Activated CD8-positive, alpha-beta memory T cell treated with anti-CD3 and anti-CD28 coated beads for 4 hours (primary cell): ENCODE measurements at places on chromosomes 5 and 9.
A peak's percentile ranks its signal among the peaks of the same experiment; 100 is the strongest.

DNA sequence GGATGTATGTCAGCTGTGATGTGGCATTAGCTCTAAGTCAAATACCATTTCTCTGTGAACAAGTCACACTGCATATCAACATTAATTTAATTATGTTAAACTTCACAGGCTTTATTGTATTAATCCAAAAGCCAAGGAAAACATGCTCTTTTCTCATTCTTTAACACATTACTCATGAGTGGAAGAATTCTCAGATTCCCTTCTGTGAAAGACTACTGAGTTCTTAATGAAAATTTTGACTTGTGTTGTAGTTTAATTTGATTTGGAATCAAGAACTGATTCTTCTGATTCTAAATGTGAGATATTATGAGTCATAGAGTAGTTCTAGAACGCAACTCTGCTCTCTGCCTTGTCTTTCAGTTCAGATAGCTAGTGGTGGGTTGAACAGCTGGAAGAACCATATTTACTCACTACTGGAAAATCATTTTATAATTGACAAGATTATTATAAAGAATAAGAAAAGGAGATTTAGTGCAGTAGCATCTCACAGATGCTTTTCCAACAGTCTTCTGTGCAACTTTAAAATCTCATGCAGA is 90.6 kb downstream of the VCAN start:
- no peak for DNase-seq

DNA sequence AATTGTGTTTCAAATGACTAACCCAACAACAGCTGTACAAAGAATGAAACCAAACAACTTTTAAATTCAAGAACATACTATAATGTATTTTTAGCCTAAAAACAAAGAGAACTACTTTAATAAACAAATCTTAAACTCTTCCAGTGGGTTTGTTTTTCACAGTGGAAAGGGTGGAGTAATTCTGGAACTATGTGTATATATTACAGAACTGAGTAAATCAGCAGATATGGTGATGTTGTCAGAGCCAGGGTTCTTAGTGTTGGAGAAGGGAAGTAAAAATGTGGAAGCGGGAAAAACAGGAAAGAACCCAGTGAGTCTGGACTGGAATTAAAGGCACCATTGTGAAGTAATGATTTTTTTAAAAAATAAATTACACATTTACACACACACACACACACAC is 144.9 kb downstream of the CDK5RAP2 start:
- DNase-seq: no peak

DNA sequence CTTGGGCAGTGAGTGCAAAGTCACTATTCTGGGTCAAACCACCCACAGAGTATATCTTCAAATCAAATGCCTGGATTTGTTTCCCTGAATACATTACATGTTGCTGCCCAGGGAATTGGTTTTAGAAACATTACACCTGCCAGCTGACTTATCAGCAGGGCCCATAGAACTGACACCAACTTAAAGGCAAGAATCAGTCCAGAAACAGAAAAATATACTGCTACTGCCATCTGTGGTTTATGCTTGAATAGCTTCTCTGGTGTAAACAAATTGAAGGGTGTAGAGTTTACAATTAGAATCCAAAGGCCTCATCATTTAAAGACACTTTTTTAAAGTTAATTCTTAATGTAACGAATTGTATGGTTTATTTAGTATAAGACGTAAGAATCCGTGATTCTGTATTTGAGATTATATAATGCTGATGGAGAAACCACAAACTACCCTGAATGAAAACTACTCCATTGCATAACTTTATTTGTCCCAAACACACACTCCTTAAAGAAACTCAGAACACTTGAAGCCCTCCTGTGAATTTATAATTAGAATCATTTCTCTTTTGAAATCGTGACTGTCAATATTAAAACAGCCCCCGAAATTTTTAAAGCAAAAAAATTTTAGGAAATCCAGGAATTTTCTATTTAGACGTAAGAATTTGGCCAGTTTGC is 6.2 kb downstream of the NR6A1 start:
- DNase-seq: no peak

GRCh38 chr9:126617823-126618165 is 4.1 kb downstream of the LMX1B start:
- no peak for DNase-seq

DNA sequence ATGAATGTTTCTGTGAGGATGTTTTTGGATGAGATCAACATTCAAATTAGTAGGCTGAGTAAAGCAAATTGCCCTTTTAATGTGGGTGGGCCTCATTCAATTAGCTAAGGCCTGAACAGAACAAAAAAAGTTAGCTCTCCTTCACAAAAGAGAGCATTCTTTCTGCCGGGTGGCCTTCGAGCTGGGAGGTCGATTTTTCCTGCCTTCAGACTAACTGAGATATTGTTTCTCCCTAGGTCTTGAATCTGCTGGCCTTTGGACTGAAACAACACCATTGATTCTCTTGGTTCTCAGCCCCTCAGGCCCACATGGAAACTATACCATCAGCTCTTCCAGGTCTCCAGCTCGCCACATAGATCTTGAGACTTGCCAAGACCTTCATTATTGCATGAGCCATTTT is 29.1 kb upstream of the FREM1 start:
- no peak for DNase-seq

- DNase-seq: no peak
These were observed 246.9 kb downstream of the ZSWIM6 start for GRCh38 chr5:61578858-61579503.

- no peak for DNase-seq
These were observed 63.7 kb downstream of the HABP4 start for GRCh38 chr9:96513622-96514021.

GRCh38 chr5:131773805-131774204 is 23.0 kb downstream of the FNIP1 start:
- DNase-seq: no peak

- no peak for DNase-seq
These were observed 209.5 kb upstream of the TARS1 start for GRCh38 chr5:33231214-33231710.

DNA sequence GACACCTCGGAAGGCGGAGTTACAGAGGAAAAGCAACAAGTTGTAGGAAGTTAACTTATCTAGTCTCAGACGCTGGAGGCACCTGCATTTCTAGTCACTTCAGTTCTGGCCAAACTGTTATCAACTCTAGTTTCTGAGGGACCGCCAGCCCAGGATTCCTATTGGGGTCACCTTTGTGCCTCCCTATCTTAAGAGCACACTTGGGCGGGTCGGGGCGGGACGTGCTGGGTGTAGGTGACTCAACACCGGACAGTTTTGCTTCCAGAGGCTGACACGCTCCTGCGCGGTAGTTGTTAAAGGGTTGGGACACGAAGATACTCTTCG is 679 bp upstream of the KDM4C start:
- peak; percentile 52 for DNase-seq

DNA sequence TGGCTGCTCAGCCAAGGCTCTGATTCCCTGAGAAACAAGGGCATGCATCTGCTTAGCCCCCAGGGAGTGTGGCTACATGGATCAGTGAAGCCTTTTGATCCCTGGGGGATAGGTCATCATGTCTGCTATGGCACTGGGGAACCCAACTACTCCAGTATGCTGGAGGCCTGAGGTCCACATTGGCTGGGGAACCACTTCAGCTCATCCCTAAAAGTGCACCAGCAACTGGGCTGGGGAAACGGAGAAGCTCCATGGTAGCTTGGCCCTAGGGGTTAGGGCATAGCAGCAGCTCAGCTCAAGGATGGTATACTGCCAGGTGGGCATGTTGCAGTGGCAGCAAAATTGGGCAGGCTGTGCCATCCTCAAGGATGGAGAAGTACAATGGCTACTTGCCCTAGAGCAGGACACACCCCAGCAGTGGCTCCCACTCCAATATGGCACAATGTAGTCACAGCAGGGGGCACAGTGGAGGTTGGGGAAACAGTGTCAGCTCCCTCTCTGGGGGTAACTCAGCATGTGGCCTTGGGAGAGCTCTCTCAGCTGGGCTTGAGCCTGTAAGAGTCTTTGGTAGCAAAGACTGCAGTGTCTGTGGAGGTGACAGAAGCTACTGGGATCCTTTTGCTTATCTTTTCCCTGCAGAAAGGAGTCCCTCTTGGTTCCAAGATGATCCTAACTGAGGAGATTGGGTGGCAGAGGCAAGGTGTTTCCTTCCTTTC is 111.5 kb upstream of the FSTL4 start:
- no peak for DNase-seq

DNA sequence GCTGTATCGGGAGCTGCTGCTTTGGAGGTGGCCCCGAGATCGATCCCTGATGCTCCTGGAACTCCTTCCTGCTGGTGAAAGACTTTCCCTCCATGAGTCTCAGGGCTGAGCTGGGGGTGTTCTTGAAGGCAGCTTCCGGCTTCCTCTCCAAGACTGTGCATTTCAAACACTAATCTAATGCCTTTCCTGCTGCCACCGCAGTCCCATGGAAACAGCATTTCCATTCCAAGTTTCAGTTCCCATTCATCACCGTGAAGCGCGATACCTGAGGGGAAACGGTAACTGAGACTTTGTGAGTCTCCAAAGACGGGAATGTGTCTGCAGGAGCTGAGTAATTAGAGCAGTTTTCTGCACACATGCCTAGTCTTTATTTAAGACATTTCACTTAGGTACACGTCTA is 230.1 kb downstream of the PAX5 start:
- no peak for DNase-seq

DNA sequence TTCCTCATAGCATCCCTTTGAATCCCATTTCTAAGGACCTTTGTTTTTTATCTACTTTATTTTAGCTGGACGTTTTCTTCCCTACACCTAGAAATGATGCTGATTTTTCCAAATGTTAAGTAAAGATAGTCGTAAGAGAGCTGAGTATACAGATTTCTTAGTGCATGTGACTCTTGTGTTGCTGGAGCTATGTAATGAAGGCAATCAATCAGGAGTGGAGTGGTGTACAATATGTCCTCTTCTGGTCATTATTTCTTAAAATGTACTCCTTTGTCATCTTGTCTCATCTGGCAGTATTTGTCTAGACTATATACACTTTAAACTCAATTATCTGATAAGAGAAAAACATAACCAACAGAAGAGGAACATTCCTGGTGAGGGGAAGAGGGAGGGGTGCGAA is 13.5 kb downstream of the GAPT start:
- no peak for DNase-seq

- DNase-seq: no peak
These were observed 1035.3 kb downstream of the CDH12 start for GRCh38 chr5:21817668-21818369.

- DNase-seq: no peak
These were observed 1630.1 kb downstream of the MAT2B start for GRCh38 chr5:165135565-165135964.

GRCh38 chr5:107513337-107514085 is 157.2 kb downstream of the EFNA5 start:
- no peak for DNase-seq

GRCh38 chr9:121359351-121360294 is 10.4 kb downstream of the STOM start:
- DNase-seq: no peak

DNA sequence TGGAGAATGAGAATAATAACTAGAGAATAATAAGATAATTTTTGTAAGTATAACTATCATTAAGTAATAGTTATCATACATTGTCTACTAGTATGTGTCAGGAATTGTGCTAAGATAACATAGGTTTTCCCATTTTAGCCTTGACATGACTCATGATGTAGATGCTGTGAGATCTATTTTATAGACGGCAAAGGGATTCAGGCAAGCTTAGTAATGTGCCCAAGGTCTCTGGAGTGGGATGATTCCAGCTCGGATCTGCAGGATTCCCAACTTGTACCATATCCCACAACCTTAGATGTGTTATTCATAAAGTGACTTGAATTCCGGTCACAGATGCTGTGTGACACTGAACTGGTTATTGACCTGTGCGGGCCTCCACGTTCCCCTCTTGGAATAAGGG is 51.5 kb downstream of the IL31RA start:
- no peak for DNase-seq

DNA sequence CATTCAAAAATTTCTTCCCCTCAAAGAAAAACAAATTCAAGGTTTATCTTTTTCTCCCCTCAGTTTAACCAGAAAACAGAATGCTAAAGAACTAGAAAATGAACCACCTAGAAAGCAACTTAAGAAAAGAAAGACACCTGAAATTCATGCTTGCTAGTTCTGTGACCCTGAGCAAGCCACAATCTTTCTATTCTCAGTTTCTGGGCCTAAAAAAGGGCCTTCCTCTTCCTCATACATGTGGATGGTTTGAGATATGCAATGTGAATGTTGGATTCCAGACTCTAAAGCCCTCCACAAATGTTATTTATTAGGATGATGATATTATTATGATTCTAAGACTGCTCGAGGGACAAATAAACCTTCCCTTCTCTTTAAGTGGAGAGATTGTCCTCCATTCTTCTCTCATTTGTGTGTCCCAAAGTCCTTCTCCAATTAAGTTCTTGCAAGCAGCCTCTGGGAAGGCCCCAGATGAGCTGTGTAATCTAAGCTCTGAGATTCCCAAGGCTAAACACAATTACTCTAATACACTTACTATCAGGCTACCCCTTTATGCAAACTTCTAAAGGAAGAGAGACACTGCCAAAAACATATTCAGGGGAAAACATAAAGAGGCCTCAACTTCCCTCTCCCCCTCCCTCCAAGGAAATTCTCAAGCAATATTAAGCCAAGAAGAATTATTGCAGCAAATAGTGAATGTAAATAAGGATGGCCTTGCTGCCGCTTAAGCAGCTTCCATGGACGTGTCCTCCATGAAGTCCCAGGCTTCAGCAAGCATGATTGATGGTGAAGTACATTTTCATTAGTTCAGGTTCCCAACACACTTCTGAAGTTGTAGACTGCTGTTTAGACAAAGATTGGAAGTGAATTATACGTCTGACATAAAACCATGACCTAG is 80.2 kb downstream of the PRKACG start:
- DNase-seq: no peak

GRCh38 chr9:38417003-38417945 is 7.0 kb downstream of the IGFBPL1 start:
- DNase-seq: no peak

DNA sequence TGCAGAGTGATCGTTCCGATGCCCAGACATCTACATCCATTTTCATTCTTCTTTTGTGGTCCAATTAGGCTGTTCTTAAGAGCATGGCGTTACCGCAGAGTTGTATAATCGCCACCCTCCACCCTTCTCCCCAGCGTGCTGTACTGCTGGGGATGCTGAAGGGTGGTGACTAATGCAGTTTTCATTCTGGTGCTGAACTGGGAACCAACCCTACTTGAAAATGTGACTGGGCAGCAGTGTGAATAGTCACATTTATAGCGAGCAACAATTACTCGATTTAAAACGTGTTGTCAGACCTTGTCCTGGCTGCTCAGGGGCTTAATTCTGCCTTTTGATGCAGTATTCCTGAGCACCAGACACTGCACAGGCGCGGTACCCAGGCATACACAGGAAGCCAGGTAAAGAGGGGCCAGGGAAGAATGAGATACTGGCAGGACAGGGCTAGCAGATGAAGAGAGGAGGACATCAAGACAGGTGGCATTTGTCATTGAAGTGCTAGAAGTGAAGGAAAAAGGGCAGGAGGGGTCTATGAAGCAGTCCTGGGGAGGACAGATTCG is 719 bp upstream of the ISCA1 start:
- DNase-seq: no peak
